ENCODE measurements at places on chromosomes 2 and 18.

- DNase-seq, result no peak
Measured at GRCh38 chr18:50662177-50662576, 102.3 kb downstream of the MAPK4 start.

DNA sequence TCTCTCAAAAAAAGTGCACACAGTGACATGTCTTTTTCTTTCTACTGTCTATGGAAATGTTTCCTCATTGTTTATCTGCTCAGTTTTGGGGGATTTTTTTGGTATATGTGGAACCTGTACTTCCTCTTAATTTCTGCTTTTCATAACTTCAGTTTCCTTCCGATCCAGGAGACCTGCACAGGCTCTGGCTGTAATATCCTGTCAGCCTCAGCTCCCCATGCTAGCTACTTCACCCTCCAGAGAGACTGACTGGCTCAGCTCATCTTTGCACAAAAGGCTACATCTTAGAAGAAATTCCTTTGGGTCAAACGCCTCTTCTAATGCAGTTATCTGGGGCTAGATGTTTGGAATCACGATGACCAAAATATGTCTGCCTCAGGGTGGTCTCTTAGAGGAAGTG is 378.4 kb downstream of the RND3 start:
- DNase-seq, result no peak

GRCh38 chr2:67048314-67048713 is 348.8 kb upstream of the ETAA1 start:
- no peak for DNase-seq

DNA sequence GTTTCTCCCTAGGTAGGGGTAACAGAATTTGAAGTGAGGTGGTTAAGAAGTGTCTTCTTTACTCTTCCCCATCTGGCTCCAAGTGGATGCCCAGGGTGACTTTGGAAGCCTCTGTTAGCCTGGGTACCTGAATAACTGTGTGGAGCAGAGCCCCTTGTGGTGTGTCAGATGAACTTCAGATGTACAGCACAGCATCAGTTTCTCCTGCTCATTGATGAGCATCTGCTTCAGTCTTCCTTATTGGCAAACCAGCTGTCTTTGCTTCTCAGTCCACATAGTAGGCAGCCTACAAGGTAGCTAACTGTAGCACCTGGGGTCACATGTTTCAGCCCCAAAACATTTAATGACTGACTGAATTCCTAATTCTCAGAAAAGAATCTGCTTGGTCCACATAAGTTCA is 56.2 kb upstream of the ATP8B1 start:
- DNase-seq, result no peak

DNA sequence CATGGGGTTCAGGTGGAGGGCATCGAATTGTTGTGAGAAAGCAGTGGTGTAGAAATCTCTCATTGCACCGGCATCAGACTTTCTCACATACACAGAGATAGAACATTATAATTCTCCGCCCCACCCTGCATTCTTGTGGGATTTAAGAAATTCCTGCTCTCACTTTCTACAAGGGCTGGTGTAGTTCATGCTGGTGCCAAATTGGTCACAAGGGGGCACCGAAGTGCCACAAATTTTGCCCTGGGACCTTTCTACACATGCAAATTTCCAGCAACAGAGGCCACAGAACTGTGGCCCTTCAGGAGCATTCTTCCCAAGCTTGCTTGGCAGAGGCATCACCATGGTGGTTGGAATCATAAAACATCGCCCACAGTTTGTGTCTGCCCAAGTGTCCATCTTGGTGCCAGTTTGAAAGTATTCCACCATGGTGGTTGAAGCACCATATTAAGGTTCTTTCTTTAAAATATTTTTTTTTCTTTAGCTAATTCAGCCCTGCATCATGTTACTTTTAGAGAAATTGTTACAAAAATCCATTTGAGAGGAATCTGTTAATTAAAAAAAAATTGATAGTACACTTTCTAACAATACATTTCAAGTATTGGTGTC is 521.2 kb upstream of the FANCL start:
- DNase-seq, result peak; percentile 58

DNA sequence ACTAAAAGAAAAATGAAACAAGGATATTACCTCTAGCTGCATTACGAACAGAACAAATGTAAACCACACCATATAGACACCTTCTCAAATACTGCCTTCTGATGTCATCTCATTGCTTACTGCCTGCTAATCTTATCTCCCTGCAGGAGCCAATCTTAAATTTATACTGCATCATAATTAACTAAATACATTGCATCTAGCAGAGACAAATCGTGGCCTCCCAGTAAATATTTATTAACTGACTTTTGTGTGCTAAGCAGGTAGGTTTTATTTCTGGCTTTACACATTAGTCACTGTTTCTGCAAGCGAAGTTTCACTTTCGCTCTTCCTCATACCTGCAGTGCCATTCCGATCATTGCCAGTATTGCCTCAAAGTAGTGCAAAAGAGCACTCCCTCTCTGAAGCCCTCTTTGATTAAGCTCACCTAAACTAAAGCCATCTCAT is 67.5 kb downstream of the SPATS2L start:
- no peak for DNase-seq

- DNase-seq, result peak; percentile 28
Measured at GRCh38 chr2:226378753-226379705, 420.6 kb downstream of the IRS1 start.

DNA sequence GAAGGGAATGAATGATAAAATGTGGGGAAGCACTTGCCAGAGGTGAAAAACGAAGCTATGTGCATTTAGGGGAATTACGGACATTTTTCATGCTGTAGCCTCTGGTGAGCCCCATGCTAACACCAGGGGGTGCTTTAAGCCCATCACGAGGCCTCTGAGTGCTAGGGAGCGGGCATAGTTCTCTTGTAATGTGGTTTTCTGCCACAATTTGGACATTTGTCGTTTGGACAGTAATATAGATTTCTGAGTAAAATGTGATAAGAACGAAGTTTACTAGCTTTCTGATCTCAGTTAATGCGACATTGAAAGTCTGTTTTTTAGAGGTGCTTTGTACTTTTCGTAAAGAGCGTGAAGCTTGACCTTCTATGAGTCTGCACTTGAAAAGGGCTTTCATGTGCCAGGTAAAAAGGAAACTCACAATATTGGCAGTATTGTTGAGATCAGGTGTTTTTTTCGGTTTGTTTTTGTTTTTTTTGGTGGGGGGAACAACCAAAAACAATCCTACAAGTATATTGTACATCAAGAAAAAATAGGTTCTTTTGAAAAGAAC is 50.6 kb downstream of the TRAF3IP1 start:
- peak; percentile 50 for DNase-seq

DNA sequence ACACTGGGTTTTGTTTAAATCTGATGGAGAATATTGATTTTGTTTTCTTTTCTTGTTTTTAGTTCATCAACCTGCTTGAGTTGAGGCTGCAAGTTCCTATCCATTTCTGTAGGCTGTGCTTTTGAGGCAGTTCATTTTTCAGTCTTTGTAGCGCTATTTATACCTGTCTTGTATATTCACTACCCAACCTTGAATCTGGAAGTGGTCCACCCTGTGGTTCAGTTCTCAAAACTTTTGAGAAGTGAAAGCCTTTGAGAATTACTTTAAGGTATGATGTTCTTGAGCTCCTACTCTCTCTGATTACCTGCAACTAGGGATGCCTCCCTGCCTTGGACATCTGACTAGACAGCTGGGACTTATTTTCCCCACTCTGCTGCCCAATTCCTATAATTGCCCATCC is 53.5 kb upstream of the KCNE4 start:
- no peak for DNase-seq

DNA sequence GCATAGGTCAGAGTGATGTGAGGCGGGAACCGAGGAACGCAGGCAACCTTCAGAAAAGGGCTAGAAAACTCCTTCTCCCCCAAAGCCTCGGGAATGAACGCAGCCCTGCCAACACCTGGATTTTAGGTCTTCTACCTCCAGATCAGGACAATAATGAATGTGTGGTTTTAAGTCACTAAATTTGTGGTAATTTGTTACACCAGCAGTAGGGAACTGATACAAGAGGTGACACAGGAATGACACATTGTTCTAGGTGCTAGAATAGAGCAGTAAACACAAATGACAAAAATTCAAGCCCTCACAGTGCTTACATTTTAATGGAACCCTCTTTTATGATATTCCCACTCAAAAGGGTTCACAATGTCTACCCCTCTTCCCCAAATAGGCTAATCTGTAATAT is 39.2 kb upstream of the EML4 start:
- DNase-seq, result no peak

Data from HFFc6 (cell line).